ENCODE measurements at places on chromosomes 4 and X.

- DNase-seq, result no peak
Measured at GRCh38 chrX:42189576-42189975, 266.2 kb upstream of the CASK start.

GRCh38 chr4:26941951-26942350 lies 81.3 kb downstream of the STIM2 start:
- DNase-seq, result no peak

DNA sequence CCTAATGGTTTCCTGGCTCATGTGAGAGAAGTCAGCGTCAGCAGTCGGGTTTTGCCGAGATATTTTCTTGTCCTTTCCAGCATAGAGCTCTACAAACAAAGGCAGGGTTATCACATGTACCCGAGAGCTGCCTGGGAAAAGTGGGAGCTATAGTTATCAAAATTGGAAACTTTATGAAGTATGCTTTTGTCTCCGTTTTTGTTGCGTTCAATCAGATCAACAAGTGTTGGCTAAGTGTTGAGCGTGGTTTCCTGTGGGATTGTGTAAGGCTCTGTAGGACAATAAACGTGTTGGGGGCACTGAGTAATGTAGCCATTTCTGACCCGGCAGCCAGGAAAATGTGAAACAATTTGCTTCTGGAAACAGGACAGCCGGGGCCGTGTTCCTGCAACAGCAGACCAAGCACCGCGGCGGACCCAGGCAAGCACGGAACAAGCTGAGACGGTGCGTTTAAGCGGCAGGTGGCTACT lies at the start of gene BMX:
Gene BMX (plus strand): TSS at position 311 of the 470 bp plus-strand sequence. CDS start 7,547 bp downstream, outside the sequence.
- no peak for DNase-seq

DNA sequence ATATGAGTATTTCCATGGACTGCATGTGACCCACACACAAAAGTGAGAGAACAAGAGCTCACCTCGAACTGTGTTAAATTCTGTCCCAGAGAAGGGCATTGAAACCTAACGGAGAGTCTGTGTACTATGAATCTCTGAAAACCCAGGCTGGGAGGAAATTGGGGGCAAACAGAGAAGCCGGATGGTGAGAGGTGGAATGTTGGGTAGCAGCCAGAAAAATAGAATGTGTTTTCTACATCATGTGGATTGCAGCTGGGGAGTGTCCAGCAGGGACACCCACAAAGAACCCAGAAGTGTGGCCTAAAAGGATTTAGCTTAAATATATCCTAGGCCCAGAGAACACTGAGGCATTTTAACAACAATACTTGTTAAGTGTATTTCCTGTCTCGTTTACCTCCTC lies 38.6 kb downstream of the MND1 start:
- no peak for DNase-seq

DNA sequence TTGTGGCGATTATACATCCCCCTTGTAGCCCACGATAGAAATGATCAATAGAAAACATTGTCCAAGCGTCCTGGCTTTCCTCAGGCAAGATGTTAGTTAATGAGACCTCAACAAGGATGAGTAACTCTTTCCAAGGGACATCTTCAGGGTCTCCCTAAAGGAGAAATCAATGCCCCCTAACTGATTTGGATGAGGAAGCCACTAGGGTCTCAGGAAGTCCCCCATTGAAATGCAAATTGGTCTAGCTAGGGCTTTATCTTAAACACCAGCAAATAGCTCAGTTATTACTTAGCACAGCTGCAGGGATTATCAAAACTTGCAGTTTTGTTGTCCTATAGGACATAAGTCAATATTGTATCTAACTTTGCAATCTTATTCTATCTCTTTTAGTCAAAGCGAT lies 721.5 kb downstream of the IL1RAPL1 start:
- DNase-seq, result no peak

- DNase-seq, result no peak
Measured at GRCh38 chr4:186166852-186167512, 24.4 kb upstream of the CYP4V2 start.

Measured in NCI-H526 treated with DMSO at 0.1 percent for 48 hours (cell line).